ENCODE measurements at places on chromosomes 16 and 17.

- no peak for DNase-seq
These were observed 7.8 kb upstream of the SSTR2 start for GRCh38 chr17:73156887-73157520.

- no peak for DNase-seq
These were observed 19.0 kb downstream of the HEATR9 start for GRCh38 chr17:35849469-35850348.

GRCh38 chr17:79364315-79365094 is 246.3 kb downstream of the RBFOX3 start:
- DNase-seq: no peak

DNA sequence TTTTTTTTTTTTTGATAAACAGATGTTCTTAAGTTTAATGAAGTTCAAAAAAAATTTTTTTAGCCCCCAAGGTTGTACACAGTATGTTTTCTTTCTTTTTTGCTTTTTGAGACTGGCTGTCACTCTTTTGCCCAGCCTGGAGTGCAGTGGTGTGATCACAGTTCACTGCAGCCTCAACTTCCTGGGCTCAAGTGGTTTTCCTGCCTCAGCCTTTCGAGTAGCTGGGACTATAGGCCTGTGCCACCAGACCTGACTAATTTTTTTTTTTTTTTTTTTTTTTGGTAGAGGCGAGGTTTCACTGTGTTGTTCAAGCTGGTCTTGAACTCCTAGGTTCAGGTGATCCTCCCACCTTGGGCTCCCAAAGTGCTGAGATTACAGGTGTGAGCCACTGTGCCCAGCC is 12.8 kb downstream of the ITGAE start:
- DNase-seq: no peak

GRCh38 chr16:73473713-73474112 is 425.8 kb upstream of the ZFHX3 start:
- DNase-seq: no peak

- no peak for DNase-seq
These were observed 3.9 kb downstream of the PRSS21 start for GRCh38 chr16:2820836-2821486.

DNA sequence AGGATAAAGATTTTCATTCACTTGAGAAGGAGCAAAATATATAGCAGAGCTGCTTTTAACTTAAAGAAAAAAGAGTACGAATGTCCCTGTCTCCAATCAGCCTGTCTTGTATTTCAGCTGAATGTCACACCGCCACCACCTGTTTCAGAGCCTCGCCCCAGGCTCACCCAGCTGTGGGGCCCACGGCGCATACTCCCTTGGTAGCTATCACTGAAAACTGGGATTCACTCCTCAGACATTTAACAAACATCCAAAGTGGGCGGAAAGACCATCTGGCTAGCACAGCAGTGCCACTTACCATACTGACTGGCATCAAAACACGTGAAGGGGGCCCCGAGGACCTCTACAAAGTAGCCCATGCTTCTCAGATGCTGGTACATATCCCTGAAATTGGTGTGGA is 25.4 kb upstream of the SLC38A8 start:
- DNase-seq: no peak

DNA sequence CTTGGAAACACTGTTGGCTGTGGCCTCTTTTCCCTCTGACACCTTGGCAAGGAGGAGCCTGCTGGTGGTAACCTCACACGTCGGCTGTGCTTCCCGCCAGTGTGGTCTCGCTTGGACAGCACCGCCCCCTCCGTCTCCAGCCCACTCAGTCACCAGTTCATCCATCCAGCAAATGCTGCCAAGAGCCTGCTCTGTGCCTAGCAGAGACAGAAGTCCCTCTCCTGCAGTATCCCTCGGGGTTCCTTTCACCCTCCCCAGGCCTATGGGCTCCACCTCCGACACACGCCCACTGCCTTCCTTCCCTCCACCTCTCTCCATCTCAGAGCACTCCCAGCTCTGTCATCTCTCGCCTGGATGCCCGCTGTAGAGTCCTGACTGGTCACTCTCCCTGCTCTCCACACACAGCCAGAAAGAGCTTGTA is 12.3 kb downstream of the CACNG4 start:
- no peak for DNase-seq

DNA sequence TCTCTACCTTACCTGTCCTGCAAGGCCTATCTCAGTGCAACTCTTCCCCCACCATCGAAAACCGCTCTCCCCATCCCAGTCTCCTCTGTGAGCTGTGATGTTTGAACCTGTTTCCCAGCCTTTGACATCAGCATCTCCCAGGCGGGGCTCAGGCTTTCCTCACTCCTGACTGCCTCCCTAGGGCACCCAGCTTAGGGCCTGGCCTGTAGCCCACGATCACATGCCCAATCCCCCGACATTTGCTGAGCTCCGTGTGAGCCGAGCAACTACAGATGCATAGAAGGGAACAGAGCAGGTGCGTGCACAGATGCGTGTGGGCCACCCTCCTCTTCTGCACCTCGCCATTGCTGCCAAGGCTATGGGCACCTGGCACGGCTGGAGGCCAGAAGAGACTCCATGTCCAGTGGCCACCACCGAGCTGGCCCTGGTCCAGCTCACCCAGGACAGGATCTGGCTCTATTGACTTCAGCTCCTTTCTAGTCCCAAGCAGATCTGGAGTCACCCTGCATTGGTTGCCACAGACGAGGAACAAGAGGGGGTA is 35.5 kb upstream of the CMIP start:
- no peak for DNase-seq

DNA sequence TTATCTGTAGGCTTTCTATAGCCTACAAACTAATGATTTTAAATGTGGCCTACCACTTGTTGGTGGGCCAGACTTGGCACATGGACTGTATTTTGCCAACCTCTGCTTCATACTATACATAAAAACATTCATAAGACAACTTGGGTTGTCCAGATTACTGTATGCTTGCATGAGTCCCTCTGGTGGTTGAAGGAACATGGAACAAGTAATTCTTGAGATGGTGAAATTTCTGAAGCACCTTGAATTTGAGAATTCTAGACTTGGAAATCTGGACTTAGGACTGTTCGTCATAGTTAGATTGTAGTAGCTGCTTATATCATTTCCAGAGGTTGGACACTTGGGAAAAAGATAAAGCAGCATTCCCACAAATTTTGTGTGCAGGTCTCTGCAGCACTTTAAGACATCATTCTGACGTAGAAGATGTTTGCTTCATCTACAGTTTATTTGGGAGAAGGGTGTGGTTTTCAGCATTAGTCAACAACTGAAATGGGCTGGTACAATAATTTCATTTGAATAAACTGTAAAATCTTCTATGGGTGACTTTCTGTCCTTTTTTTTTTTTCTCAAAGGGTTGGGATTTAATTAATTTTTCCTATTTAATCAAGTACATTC is 31.2 kb downstream of the NFATC3 start:
- DNase-seq: no peak

- DNase-seq: no peak
These were observed 208.1 kb downstream of the COPRS start for GRCh38 chr17:31650756-31651520.

DNA sequence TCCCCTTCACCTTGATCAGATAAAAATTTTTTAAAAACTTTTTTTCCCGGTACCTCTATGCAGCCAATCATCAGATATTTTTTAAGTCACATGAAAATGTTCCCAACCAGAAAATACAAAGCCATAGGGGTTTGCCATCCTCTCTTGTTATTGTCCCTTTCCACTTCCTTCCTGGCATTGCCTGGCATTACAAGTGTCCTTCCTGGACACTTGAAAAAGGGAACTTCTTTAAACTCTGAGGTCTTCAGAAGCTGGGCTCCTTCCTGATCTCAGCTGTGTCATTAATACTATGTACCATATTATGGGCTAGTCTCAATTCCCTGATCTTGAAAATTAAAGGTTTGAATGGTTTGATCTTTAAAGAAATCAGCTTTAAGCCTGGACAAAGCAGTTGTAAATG is 64.9 kb downstream of the TEX14 start:
- DNase-seq: no peak

DNA sequence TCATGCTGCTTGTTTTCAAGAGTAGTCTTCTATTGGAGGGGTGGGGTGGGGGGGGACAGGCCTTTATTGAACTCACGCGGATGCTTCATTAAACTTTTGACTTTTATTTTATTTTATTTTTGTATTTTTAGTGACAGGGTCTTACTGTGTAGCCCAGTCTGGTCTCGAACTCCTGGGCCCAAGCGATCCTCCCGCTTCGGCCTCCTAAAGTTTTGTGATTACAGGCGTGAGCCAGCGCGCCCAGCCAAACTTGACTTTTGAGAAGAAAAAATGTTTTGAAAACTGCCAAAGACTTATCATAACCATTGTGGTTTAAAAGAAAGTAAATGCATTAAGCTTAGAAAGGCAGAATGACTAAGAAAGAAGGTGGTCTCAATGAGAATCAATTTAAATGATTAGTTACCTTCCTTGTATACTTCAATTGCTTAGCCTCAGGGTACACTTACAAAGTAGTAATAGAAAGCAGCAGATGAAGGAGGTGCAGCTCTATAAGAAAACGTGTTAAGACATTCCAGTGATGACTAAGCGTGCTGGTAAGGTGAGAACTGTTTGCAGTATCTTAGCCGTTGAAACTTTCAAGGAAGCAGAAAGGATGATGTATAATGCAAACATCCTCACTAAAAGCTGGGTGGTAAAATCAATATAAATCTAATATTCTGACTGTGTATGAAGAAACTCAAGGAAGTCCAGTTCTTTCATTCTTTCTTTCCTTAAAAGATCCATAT is 1.2 kb downstream of the AP2B1 start:
- no peak for DNase-seq

DNA sequence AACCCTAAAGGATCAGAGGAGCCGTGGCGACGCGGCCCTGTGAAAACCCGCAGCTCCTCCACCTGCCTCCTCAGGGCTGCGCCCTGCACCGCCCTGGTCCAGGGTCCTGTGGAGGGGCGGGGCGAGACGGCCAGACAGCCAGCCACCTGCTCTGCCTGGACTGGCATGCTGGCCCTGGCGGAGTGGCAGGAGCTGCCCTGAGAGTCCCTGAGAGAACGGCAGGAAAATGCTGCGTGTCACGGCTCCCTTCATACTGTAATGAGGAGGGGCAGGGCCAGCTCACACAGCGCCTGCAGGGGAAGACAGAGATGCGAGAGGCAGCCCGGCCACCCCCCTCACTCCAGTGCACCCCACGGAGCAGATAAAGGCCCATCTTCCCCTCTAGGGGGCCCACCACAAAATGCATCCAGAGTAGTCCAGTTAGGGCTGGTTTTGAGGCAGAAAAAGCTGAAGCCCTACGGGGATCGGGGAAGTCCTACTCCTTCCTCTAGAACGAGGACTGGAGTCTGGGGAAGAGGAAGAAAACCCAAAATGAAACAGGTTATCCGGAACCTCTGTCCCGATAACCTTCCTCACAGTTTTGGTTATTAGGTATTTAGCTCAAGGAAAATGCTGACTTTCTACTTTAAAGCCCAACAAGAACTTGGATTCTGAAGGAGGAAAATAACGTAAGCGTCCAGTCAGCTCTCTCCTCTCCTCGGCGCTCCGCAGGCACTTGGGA is 97.6 kb upstream of the DNAH17 start:
- DNase-seq: no peak

GRCh38 chr16:79062821-79063220 is 537.7 kb downstream of the MAF start:
- DNase-seq: no peak

- no peak for DNase-seq
These were observed 1.3 kb downstream of the DHX58 start for GRCh38 chr17:42111265-42111636.

- DNase-seq: no peak
These were observed at the start of gene ABCA10 for GRCh38 chr17:69228576-69228975. ABCA10 (minus strand) TSS chr17:69228824; CDS start chr17:69225358, 3,466 bp downstream.
